ENCODE measurements at places on chromosomes 11 and 22. TPM values are rescaled to one million over a fixed set of nuclear protein-coding genes. Genes with fewer than 3 reads are reported as not detected.

DNA sequence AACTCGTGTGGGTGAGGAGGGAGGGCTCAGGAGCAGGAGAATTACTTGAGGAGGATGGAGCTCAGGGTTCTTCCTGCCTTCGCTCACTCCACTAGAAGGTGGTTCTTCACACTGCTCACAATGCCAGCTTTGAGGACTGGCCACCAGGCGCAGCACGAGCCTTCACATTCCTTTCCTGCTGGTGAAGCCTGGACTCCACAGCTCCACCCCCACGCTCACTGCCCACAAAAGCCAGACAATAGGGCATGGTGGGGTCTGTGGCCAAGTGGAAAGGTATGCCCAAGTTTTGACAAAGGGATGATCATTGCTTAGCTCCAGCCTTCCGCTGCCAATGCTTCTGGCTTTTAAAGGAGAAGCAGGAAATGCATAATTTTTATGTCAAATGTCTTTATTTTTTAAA is 58.0 kb upstream of the FADD start:
- H3K27ac ChIP-seq, result no peak overlapping the region
- no peaks in the 10 kb centered on the region for H3K36me3 ChIP-seq
- H3K4me1 ChIP-seq, result no peaks in the 10 kb centered on the region
- no peak for DNase-seq
- H3K27me3 ChIP-seq, result no peaks in the 10 kb centered on the region

DNA sequence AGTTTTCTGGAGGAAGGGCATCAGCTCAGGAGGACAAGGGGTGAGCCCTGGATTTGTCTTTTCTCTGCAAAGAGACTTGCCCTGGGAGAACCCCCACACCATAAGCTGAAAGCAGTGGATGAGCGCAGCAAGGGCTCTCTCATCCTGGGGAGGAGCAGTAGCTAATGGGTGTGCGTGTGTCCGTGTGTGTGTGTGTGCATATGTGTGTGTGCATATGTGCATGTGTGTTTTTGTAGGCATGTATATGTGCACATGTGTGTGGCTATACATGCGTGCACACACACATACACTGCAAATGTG is 45.3 kb downstream of the SMIM38 start:
- no peaks in the 10 kb centered on the region for H3K27me3 ChIP-seq
- H3K4me3 ChIP-seq, result no peak overlapping the region
- H3K27ac ChIP-seq, result no peak overlapping the region
- no peak for DNase-seq
- H3K36me3 ChIP-seq, result no peaks in the 10 kb centered on the region
- H3K4me1 ChIP-seq, result no peaks in the 10 kb centered on the region

- no peak overlapping the region for H3K4me3 ChIP-seq
- no peaks in the 10 kb centered on the region for H3K4me1 ChIP-seq
- no peaks in the 10 kb centered on the region for H3K27me3 ChIP-seq
- no peaks in the 10 kb centered on the region for H3K36me3 ChIP-seq
These were observed 7.1 kb downstream of the MUC2 start for GRCh38 chr11:1081601-1082311.

DNA sequence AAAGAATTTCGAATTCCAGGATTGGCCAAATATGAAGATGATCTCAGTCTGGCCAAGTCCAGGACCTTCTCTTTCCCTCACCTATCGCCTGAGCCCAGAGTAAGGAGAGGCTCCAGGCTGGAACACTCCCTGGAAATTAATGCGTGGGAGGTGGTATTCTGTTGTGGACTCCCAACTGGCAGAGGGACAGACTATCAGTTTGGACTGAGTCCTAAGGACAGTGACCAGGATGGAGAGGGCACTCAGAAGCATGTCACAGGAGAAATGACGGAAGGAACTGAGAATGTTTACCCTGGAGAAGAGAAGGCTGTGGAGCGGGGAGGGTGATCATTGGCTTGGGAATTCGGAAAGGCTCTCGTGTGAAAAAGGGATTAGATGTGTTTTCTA is 84.4 kb downstream of the RPL27A start:
- no peaks in the 10 kb centered on the region for H3K36me3 ChIP-seq
- H3K4me3 ChIP-seq, result no peak overlapping the region
- no peak overlapping the region for H3K27ac ChIP-seq
- no peak for DNase-seq
- H3K4me1 ChIP-seq, result no peaks in the 10 kb centered on the region

MAP6 gene
- 7.7 TPM for total RNA-seq

- H3K27me3 ChIP-seq, result no peaks in the 10 kb centered on the region
- no peak overlapping the region for H3K27ac ChIP-seq
- no peaks in the 10 kb centered on the region for H3K36me3 ChIP-seq
- DNase-seq, result no peak
These were observed 13.2 kb downstream of the KCNJ4 start for GRCh38 chr22:38441620-38442287.

DNA sequence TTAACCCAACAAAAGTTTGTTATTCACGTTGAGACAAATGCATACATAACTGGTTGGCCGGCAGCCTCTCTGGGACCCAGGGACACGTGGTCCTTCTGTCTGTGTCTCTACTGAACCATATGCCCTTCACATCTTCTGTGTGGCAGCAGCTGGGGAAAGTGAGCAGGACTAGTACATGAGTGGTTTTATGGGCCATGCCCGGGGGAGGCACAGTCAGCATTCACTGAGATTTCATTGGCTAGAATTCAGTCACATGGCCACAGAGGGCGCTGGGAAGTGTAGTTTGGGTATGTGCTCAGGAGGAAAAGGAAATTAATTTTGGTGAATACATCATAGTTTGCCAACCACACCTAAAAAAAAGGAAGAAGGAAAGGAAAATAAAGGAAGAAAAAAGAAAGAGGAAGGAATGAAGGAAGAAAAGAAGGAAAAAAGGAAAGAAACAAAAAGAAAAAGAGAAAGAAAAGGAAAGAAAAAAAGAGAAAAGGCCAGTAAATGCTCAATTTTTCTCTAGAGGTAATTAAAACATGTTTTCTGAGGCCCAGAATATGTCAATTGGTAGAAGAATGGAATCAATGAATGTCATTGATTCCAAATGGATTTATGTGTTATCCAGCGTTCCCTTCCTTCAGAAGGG is 55.9 kb upstream of the KIRREL3 start:
- H3K4me1 ChIP-seq, result no peaks in the 10 kb centered on the region
- H3K27me3 ChIP-seq, result no peaks in the 10 kb centered on the region
- no peak overlapping the region for H3K27ac ChIP-seq
- DNase-seq, result peak; percentile 47
- H3K4me3 ChIP-seq, result no peak overlapping the region
- no peaks in the 10 kb centered on the region for H3K36me3 ChIP-seq

GRCh38 chr22:47143249-47143938 is 380.9 kb downstream of the TBC1D22A start:
- no peaks in the 10 kb centered on the region for H3K36me3 ChIP-seq
- H3K4me3 ChIP-seq, result no peak overlapping the region
- no peak for DNase-seq
- peaks cover 3% of the 10 kb centered on the region for H3K4me1 ChIP-seq
- no peak overlapping the region for H3K27ac ChIP-seq

DNA sequence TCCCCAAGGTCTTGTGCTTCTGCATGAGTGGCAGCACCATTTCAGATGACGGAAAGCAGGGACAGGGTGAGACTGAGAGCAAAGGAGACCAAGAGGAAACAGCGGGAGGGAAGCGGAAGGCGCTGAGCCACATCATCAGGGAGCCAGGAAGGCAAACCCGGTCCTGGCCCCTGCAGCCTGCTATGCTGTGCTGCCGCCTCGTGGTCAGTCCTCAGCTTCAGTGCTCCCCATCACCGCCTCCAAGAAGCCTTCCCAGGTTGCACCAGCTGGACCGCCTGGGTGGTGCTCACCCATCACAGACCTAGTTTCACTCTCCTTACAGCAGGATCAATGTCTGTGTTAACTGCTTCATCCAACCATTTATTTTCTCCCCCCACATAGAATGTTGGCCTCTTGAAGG is 73.0 kb upstream of the PHF21B start:
- H3K4me1 ChIP-seq, result peaks cover 2% of the 10 kb centered on the region
- H3K36me3 ChIP-seq, result no peaks in the 10 kb centered on the region
- no peak overlapping the region for H3K4me3 ChIP-seq
- no peak for DNase-seq
- peaks cover 3% of the 10 kb centered on the region for H3K27me3 ChIP-seq

DNA sequence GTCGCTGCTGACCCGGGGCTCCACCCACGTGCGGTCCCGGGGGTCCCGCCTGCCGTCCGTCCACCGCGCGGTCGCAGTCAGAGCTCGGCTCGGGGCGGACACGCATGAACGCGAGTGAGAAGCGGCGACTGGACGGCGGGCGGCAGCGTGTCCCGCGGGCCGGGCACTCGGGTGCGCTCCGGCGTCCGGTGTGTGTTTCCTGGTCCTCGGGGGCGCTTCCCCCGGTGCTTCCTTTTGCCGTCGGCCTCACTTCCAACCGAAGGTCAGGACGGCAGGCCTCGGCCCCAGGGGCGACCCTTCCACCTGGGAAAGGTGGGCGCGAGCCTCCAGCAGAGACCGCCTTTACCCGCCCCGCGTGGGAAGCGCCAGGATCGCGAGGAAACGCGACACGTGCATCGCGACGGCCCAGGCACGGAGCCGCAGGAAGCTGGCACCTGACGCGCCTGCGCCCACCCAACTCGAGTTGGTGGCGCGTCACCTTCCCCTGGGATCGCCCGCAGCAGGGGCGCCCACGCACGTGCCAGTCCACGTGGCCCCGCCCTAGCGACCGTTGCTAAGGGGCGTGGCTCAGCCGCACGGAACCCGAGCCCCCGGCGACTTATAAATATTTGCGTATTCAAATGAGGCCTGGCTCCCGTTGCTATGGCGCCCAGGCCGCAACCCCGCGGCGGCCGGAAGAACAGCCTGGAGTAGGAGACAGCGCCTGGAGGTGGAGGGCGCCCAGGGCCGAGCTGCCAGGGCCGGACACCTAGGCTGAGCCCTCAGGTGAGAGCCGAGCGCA is at the start of gene LRRC56:
LRRC56 (plus strand) TSS at position 687 of the 781 bp plus-strand sequence. CDS start 3,158 bp downstream, outside the sequence.
- peak; percentile 97 for DNase-seq
- H3K36me3 ChIP-seq, result no peaks in the 10 kb centered on the region
- peak within 1 kb of the TSS; percentile 67 for H3K27ac ChIP-seq
- no peaks in the 10 kb centered on the region for H3K27me3 ChIP-seq
- H3K4me1 ChIP-seq, result peaks cover 23% of the 10 kb centered on the region
- H3K4me3 ChIP-seq, result no peak within 1 kb of the TSS

GRCh38 chr11:102664001-102664752 is 39.0 kb upstream of the MMP20 start:
- no peaks in the 10 kb centered on the region for H3K27me3 ChIP-seq
- H3K4me1 ChIP-seq, result no peaks in the 10 kb centered on the region
- H3K4me3 ChIP-seq, result no peak overlapping the region
- H3K36me3 ChIP-seq, result no peaks in the 10 kb centered on the region

NPAT gene
- total RNA-seq, result 17.6 TPM

- no peak overlapping the region for H3K4me3 ChIP-seq
- no peak overlapping the region for H3K27ac ChIP-seq
- H3K4me1 ChIP-seq, result no peaks in the 10 kb centered on the region
- no peaks in the 10 kb centered on the region for H3K27me3 ChIP-seq
- DNase-seq, result no peak
- no peaks in the 10 kb centered on the region for H3K36me3 ChIP-seq
These were observed 30.0 kb upstream of the RFPL3 start for GRCh38 chr22:32327596-32328171.

LIMK2 gene
- 48.2 TPM for total RNA-seq

GNG3 gene
- total RNA-seq, result not detected

GRCh38 chr22:26985931-26986782 is 328.8 kb downstream of the MIAT start:
- H3K36me3 ChIP-seq, result no peaks in the 10 kb centered on the region
- H3K27me3 ChIP-seq, result no peaks in the 10 kb centered on the region
- H3K27ac ChIP-seq, result no peak overlapping the region
- peak; percentile 30 for DNase-seq
- no peak overlapping the region for H3K4me3 ChIP-seq

All from kidney (tissue), 22 donors.